Activated naive CD4-positive, alpha-beta T cell treated with anti-CD3 and anti-CD28 coated beads for 36 hours (primary cell): ENCODE measurements at places on chromosomes 13 and 19. TPM values are rescaled to one million over a fixed set of nuclear protein-coding genes. Genes with fewer than 3 reads are reported as not detected.

ZNF134 gene
- total RNA-seq: 7.0 TPM

KLK15 gene
- total RNA-seq: not detected

CLEC17A gene
- total RNA-seq: 0.15 TPM

GRCh38 chr19:4768934-4769777 is 22.4 kb upstream of the FEM1A start:
- DNase-seq: peak; percentile 92

- peak; percentile 91 for DNase-seq
Measured at GRCh38 chr19:9934132-9934950, 2.0 kb downstream of the OLFM2 start.

GRCh38 chr19:6590827-6591319 is at the start of gene CD70:
Gene CD70, minus strand, starts transcription at chr19:6591150. Its CDS starts 148 bp downstream, at chr19:6591002.
- DNase-seq: peak; percentile 66
